ENCODE measurements at places on chromosomes 4 and X.

DNA sequence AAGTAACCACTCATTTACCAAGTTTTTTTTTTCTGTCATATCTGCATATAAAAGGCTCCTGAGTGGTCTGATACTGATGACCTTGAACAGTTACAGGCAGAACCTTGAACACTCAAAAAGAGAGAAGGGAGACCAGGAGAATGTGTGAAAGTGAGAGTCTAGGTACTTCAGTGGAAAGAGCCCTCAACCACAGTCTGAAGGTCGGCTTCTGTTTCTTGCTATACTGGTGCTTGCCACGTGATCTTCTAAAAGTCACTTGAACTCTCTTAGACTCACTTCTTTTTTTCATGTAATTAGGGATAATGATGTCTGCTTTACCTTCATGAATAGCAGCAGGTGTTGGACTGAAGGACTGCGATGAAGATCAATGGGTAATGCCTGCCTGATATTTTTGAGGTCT is 22.8 kb downstream of the GABRB1 start:
- no peak for DNase-seq

DNA sequence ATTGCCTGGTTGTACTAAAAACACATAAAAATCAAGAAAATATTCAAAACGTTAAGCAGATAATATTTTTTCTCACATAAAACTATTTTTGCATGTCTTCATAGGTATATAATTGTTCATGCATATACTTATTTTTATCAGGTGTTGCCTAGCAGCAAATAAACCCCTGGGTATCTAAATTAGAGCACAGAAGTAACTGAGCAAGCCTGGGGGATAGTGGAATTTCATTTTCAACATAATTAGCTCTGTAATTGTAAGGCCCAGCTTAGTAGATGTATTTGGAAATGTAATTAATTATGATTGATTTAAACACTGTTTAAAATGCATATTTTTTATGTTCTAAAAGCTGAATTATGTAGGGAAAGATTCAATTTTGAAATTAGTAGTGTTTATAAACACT is 82.9 kb downstream of the ANKRD50 start:
- no peak for DNase-seq

DNA sequence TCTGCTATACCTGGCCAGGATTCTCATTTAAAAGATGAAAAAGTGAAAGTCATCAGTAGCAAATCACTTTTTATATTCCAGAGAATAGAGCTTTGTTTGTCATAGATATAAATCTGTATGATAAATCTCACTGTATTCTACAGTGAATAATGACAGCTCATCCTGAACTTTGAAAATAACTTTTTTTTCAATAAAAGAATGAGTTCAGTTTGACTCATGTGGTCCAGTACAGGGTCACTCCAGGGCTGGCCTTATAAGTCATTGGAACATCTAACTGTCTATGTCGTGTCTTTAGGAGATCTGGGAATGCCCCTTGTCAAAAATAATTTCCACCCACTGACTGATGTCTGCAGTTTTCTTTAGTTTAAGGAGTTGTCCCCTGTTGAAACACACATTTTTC is 18.5 kb upstream of the CXCL8 start:
- no peak for DNase-seq

GRCh38 chrX:10326578-10326977 is 169.8 kb downstream of the CLCN4 start:
- DNase-seq: no peak

DNA sequence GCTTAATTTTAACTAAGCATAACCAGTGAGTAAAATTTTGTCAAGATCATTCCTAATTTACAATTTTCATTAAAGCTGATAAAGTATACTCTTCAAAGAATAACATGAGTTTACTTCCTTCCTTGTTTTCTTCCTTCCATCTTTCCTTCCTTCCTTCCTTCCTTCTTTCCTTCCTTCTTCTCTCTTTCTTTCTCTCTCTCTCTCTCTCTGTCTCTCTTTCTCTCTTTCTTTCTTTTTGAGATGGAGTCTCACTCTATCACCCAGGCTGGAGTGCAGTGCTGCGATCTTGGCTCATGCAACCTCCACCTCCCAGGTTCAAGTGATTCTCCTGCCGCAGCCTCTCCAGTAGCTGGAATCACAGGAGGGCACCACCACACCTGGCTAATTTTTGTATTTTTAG is 42.7 kb upstream of the PTPN13 start:
- DNase-seq: no peak

GRCh38 chr4:31662951-31663350 is 942.8 kb downstream of the PCDH7 start:
- no peak for DNase-seq

GRCh38 chrX:86171366-86171765 is 23.1 kb downstream of the DACH2 start:
- DNase-seq: no peak

DNA sequence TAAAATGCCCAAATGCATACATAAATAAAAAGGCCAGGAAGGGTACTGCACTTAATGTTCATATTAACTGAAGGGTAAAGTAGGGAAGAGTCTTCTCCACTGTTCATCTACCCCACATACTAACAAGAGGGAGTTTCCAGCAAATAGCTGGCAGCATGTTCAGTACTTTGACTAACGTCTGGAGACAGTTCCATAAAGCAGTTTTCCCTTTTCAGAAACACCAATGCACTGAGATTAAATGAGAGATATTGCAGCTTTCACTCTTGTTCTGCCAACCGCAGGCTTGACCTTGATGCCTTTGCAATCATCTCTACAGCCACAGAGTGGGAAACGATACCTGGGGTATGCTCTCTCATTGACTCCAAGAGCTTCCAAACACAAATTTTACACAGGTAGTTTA is 2123.1 kb upstream of the TENM3 start:
- no peak for DNase-seq

- DNase-seq: no peak
These were observed 13.7 kb upstream of the RASGEF1B start for GRCh38 chr4:81485310-81485980.

DNA sequence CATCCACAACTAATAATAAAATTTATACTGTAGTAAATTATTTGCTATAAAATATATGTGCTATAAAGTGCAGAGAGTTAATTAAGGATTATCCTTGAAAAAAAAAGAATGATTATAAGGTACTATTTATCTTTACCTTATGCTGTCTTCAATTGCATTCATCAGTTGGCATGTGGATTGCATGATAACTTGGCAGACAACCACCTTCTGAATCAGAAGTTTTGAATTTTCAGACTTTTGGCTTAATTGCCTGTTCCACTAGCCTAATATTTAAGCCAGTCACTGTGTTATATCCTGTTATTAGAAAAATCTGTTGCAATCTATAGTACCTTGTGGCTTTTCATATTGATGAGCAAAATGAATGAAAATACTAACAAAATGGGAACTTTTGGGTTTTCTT is 1040.3 kb upstream of the PCDH10 start:
- no peak for DNase-seq

- no peak for DNase-seq
These were observed 19.7 kb upstream of the RBM47 start for GRCh38 chr4:40649321-40649720.

DNA sequence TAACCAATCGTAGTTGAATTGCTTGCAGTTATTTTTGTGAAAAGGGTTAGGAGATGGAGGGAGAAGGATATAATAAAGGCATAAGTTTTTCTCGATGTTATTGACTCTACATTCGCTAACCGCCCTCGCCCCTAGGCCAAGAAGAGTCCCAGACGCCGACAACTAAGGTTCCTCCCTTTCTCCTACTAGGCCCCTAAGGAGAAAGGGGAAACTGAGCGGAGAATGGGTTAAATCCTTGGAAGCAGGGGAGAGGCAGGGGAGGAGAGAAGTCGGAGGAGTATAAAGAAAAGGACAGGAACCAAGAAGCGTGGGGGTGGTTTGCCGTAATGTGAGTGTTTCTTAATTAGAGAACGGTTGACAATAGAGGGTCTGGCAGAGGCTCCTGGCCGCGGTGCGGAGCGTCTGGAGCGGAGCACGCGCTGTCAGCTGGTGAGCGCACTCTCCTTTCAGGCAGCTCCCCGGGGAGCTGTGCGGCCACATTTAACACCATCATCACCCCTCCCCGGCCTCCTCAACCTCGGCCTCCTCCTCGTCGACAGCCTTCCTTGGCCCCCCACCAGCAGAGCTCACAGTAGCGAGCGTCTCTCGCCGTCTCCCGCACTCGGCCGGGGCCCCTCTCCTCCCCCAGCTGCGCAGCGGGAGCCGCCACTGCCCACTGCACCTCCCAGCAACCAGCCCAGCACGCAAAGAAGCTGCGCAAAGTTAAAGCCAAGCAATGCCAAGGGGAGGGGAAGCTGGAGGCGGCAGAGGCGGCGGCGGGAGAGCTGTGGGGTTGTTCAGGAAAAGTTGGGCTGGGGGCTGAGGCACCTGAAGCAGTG is 5.9 kb downstream of the ATOH1 start:
- DNase-seq: no peak

- no peak for DNase-seq
These were observed 133.8 kb downstream of the LDB2 start for GRCh38 chr4:16764622-16765021.

- DNase-seq: no peak
These were observed 41.0 kb downstream of the AMELX start for GRCh38 chrX:11334165-11334564.

- DNase-seq: no peak
These were observed 166.6 kb downstream of the SPRY1 start for GRCh38 chr4:123562994-123563750.

GRCh38 chr4:61837395-61837794 is 637.3 kb downstream of the ADGRL3 start:
- no peak for DNase-seq

DNA sequence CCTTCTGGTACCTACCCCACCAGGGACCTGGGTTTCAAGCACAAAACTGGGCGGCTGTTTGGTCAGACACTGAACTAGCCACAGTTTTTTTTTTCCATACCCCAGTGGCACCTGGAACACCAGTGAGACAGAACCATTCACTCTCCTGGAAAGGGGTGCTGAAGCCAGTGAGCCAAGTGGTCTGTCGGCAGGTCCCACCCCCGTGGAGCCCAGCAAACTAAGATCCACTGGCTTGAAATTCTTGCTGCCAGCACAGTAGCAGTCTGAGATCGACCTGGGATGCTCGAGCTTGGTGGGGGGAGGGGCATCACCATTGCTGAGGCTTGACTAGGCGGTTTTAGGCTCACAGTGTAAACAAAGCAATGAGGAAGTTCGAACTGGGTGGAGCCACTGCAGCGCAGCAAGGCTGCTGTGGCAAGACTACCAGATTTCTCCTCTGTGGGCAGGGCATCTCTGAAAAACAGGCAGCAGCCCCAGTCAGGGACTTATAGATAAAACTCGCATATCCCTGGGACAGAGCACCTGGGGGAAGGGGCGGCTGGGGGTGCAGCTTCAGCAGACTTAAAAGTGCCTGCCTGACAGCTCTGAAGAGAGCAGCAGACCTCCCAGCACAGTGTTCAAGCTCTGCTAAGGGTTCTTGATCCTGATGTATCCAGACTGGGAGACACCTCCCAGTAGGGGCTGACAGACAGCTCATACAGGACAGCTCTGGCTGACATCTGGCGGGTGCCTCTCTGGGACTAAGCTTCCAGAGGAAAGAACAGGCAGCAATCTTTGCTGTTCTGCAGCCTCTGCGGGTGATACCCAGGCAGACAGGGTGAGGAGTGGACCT is 223.0 kb downstream of the COX18 start:
- DNase-seq: no peak

- no peak for DNase-seq
These were observed 182.7 kb downstream of the HTR2C start for GRCh38 chrX:114766541-114766940.

DNA sequence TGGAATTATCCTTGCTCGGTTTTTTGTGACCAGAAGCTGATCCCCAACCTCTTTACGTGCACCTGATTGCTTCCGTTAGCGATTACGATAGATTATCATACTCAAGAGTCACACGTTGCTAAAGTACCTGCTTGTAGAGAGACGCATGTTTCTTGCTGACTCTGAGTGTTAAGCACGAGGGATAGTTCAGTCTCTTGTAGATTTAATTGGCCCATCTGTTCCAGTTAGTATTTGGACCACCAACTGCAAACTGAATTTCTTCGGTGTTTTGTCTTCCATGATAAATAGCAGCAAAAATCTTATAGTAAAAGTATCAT is 516 bp upstream of the COX18 start:
- DNase-seq: no peak

DNA sequence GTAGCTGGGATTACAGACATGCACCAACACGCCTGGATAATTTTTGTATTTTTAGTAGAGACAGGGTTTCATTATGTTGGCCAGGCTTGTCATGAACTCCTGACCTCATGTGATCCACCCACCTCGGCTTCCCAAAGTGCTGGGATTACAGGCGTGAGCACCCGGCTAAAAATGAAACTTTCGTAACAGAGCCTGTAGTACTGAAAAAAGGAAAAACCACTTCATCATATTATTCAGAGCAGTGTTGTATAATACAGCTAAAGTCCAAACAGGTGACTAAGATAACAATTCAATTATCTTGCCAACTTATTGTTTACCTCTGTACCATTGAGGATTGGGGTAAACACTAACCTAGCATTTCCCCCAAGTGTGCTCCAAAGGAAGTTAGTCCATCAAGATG is 43.9 kb upstream of the HPRT1 start:
- DNase-seq: no peak

- no peak for DNase-seq
These were observed 35.3 kb downstream of the FAM13A start for GRCh38 chr4:89021684-89022083.

DNA sequence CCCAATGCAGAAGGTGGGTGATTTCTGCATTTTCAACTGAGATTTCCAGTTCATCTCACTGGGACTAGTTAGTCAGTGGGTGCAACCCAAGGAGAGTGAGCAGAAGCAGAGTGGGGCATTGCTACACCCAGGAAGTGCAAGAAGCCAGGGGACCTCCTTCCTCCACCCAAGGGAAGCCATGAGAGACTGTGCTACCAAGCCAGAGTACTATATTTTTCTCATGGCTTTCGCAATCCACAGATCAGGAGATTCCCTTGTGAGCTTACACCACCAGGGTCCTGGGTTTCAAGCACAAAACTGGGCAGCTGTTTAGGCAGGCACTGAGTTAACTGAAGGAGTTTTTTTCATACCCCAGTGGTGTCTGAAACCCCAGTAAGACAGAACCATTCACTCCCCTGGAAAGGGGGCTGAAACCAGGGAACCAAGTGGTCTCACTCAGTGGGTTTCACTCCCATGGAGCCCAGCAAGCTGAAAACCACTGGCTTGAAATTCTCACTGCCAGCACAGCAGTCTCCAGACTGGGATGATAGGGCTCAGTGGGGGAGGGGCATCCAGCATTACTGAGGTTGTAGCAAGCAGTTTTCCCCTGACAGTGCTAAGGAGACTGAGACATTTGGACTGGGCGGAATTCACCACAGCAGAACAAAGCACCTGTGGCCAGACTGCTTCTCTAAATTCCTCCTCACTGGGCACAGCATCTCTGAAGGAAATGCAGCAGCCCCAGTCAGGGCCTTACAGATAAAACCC is 903.4 kb downstream of the TECRL start:
- DNase-seq: no peak

- DNase-seq: no peak
These were observed 29.2 kb downstream of the MSN start for GRCh38 chrX:65696613-65697012.

GRCh38 chr4:182306792-182307507 is 63.7 kb downstream of the TENM3 start:
- no peak for DNase-seq

DNA sequence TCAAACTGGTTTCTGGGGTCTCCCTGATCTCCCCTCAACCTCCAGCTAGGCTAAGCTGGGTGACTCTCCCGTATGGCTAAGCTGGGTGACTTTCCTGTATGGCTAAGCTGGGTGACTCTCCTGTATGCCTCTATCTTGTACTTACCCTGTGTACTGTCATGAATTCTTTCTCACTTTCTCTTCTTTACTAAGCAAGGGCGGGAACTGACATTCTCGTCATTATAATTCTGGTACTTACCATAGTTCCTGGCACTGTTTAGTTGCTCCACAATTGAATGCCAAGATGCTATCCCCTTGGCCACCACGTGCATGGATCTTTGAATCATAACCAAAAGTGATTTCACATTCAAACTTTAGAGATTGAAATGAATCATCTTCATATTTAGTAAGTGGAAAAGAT is 8.8 kb downstream of the INTU start:
- DNase-seq: no peak
